ENCODE measurements at places on chromosomes 6 and 20.

- DNase-seq = peak; percentile 11
Measured at GRCh38 chr6:125871365-125871764, 80.6 kb downstream of the NCOA7 start.

- DNase-seq = peak; percentile 67
Measured at GRCh38 chr6:41940759-41941279, 789 bp downstream of the CCND3 start.

DNA sequence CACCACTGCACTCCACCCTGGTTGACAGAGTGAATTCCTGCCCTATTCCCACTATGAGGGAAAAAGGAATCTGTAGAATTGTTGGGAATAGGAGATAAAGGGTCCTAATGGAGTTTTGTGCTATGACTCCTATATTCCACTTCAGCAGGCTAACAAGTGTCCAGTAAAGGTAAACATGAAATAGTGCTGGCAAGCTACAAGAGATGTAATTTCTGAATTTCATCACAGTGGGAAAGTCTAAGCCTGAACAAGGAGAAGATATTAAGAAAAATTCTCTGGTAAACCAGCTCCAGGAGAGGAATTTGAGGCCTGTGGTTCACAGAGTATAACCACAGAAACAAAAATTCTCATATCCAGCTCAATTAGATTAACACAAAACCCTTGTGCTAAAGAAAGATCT, 10.3 kb upstream of the C6orf58 start:
- no peak for DNase-seq

DNA sequence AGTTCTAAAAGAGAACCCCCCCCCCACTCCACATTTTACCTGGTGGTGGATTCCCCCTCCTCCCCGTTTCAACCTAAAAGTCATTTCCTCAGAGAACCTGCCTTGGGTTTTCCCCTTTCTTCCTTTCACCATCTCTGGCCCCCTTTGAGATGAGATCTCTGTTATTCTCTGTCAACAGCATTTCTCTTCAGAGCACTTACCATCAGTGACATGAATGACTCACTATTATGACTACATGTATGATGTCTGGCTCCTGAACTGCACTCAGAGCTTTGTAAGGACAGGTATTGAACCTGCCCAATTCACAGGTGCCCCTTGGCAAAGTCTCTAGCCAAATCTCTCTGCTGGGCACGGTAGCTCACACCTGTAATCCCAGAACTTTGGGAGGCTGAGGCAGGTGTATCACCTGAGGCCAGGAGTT, 61.4 kb upstream of the JARID2 start:
- DNase-seq = no peak

DNA sequence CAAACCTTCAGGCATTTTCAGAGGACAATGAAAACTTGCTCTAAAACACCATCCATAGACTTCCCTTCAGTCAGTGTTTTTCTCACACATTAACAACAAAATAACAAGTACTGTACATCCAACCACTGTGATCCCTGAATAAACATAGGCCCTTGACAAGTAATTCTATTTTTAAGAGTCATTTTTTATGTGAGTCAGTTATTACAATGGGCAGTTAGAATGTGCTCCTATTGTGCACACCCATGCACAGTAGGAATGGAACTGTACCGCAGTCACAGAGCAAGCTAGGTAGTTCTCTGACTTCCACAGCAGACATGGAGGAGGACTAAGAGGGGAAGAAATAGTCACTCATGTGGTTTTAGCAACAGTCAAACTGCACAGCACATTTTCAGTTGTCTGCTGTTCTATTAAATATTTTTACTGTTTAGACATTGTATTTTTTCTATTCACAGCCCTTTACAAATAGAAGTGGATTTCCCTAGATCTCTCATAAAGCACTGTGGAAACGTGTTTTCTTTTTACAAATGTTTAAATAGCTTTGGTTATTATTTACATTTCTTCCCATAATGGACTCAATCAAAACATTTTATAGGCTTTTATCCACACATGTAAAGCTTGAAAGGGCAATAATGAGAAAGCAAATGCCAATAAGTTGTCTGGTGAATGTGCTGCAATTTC, 100.4 kb downstream of the JAG1 start:
- no peak for DNase-seq

GRCh38 chr6:133610971-133611370, 277.9 kb upstream of the TCF21 start:
- no peak for DNase-seq

GRCh38 chr20:38303908-38304379, at the start of gene BPI:
BPI (plus strand) TSS chr20:38304156; CDS start chr20:38304224, 68 bp downstream.
- peak; percentile 96 for DNase-seq

DNA sequence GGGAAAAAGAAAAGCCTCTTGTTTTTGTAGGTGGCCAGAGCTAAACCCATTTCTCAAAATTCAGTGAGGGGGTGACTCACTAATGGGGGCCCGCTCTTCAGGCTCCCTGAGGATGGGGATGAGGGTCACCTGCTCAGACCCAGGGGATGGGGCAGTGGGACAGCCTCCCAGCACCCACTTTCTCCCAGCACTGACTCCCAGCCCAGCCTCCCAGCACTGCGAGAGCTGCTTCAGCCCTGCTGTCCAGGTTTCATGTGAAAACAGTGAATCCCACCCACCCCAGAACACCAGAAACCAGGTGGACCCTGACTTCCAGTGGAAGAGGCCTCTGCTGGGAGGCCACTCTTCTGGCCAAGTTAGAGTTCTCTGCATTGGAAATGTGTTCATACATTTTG, 362.6 kb downstream of the CDH4 start:
- DNase-seq = no peak

GRCh38 chr6:167094436-167094819, 28.5 kb upstream of the CCR6 start:
- DNase-seq = no peak

DNA sequence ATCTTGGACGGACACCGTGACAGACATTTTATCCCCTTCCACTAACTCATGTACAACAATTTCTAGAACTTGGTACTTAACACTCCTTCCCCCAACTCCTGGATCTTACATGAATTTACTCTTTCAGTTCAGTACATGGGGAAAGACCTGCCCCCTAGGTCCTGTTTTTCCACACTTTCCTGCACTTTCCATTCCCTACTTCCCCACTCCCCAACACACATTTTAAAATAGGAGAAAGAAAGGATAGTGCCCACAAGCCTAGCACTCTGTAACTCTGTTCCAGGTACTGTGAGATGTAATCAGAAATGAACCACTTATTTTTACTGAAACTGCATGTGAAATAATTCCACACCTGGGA, 1.3 kb downstream of the ADGRG6 start:
- no peak for DNase-seq

- DNase-seq = no peak
Measured at GRCh38 chr6:83352424-83353061, 78.3 kb downstream of the ME1 start.

GRCh38 chr6:129536271-129536670, 173.7 kb downstream of the ARHGAP18 start:
- DNase-seq = no peak

- DNase-seq = no peak
Measured at GRCh38 chr20:15866916-15867730, 706.1 kb downstream of the KIF16B start.

- DNase-seq = no peak
Measured at GRCh38 chr6:95576998-95577303, 384 bp upstream of the MANEA start.

GRCh38 chr6:113505084-113505699, 352.0 kb upstream of the MARCKS start:
- no peak for DNase-seq

DNA sequence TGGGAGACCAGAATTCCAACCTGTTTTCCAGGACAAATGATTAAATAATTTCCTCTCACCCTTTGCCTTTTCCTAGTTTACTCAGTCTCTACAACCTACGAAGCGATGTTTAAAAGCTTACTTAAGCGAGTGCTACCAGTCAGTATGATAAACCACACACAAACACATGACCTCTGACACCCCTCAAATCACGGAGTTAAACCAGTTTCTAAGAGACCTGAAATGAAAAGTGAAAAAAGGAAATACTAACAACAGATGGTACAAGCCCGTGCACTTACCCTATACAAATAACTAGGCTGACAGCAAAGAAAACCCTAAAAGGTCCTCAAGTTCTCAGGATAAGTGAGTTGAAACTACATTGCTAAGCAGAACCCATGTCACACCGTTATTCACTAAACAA, 7.7 kb downstream of the TNFRSF21 start:
- DNase-seq = no peak

DNA sequence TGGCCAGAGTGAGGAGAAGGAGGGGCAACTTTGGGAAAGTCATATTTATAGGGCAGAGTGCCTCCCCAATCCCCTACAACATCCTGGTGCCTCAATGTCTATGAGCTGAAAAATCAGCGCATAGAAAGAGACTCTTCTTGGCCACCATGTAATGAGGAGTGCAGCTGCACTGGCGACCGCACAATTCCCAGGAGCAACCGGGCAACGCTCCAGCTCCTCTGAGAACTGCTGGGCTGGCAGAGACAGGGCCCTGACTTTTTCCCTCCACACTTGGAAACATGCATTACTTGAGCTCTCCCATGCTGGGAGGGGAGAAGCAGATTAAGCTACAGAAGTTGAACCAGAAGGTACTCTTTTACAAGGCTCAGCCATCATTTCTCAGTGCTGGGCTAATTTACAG, 31.4 kb upstream of the MARCKS start:
- DNase-seq = no peak

DNA sequence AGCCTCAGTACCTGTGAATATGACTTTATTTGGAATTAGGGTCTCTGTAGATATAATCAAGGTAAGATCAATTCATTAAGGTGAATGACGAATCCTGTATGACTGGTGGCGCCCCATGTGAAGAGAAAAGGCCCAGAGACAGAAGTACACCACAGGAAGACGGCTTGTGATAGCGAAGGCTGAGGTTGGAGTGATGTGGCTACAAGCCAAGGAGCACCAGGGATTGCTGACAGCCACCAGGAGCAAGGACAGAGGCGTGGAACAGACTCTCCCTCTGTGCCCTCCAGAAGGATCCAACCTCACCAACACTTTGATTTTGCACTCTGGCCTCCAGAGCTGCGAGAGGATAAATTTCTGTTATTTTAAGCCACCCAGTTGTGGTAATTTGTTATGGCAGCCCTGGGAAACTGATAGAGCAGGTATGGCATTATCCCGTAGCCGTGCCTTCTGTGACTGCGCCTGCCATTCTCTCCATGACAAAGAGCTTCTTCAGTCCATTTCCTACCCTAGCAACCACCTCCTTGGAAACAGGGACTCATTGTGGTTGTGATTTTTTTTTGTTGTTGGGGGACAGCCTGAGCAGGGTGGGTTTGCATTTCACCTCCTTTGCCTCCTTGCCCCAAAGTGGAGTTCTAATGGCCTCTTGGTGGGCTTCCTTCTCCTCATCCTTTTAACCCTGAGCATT, 29.6 kb downstream of the PTK7 start:
- DNase-seq = no peak

DNA sequence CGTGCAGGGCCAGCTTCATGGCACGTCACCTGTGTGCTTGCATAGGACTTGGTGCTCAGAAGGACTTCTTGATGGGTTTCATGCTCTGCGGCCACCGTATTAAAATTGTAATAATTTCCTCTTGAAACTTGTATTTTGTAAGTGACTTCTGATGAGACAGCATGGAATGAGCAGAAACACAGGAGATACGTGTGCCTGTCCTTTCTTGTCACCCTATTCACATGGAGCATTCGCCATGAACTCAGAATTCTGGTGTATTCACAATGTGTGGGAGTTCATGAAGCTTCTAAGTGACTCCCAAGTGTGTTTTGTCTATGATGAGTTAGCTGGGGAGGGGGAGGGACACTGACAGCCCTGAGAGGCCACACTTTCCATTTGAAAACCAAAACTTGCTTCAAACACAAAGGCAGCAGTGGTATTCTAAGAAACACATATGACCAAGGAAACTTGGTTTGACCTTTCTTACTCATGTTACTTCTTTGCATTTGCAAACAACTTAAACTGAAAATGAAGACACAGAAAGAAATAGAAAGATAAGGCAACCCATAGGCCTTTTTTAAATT, 92.1 kb upstream of the NEDD9 start:
- no peak for DNase-seq

GRCh38 chr20:31490752-31491151, 15.7 kb downstream of the REM1 start:
- DNase-seq = no peak

- DNase-seq = no peak
Measured at GRCh38 chr6:145139140-145139850, 596.0 kb downstream of the EPM2A start.

- no peak for DNase-seq
Measured at GRCh38 chr6:21604081-21604480, 10.5 kb downstream of the SOX4 start.

- DNase-seq = no peak
Measured at GRCh38 chr20:54250691-54251090, 42.8 kb downstream of the PFDN4 start.

DNA sequence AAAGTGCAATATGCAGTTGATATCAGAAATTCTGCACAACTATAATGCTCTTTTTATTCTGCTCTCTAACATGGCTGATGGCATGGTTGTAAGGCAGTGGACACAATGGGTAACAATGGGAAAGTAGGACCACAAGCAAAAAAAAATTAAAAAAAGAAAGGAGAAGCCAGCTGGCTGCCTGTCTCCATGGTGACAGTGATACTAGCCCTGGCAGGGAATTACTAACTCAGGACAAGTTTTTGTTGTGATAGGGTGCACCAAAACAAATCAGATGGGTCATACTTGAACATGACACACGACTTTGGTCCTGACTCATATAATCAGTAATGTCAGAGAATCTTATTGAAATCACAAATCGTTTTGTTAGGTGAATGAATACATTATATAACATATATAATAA, 169.4 kb downstream of the TRDN start:
- no peak for DNase-seq

GRCh38 chr20:43191143-43191542, 1.4 kb upstream of the PTPRT start:
- DNase-seq = no peak

DNA sequence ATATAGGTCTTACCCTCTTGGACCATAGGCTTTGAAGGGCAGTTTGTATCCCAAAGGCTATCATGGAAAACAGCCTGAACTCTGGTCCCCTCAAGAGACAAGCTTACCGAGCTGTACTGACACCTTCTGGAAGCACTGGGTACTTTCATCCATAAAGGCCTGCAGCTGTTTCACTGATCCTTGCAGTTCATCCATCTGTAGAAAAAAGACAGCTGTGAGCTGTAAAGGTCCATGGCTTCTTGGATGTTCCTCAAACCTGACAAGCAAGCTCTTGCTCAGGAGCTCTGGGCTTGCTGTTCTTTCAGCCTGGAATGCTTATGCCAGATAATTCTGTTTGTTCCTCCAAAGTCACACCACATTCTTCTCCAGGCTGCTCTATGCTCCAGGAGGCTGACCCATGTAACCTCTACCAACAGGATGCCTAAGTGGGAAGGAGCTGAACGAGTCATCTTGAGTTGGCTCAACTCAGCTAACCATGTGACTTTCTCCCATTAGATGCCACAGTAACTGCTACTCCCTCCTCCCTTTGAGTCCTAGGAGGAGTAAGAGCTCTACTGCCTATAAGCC, 8.8 kb upstream of the NDRG3 start:
- DNase-seq = peak; percentile 68

DNA sequence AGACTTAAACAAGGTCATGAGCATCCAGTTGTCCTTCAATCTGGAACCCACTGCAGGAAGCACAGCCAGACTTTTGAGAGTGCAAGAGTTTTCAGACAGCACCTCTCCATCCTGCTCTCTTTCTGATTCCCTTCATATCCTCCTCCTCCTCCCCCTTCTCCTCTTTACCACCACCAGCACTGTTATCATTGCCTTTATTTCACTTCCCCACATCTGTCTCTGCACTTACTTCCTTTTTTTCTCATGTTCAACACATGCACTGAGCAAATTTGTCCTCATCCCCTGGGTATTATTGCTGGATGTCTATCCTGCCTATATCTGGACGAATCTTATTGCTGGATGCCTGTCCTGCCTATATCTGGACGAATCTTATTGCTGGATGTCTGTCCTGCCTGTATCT, 554.8 kb downstream of the DHX35 start:
- DNase-seq = no peak

All from AML-193 (cell line).